ENCODE measurements at places on chromosomes 2 and 18.

DNA sequence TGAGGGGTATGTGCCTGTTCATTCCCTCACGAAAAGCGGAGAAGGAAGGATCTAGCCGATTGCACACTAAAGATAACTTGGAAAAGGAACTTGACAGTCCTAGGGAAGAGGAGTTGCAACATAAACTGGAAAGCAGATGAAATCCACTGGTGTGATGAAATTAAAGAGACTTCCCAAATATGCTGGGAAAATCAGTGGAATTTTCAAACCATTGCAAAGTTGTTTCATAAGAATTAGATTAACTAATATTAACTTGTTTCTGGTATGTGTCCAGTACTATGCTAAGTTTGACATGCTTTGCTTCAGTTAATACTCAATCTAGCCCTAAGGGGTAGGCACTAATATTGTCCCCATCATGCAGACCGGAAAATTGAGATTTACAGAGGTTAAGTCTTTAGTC, 222.7 kb downstream of the IKZF2 start:
- no peak for DNase-seq

- DNase-seq, result no peak
Observed at GRCh38 chr2:104433657-104434056, 420.3 kb upstream of the POU3F3 start.

- no peak for DNase-seq
Observed at GRCh38 chr2:62136956-62137830, 58.7 kb upstream of the B3GNT2 start.

- DNase-seq, result no peak
Observed at GRCh38 chr18:57190026-57190425, 43.1 kb downstream of the BOD1L2 start.

GRCh38 chr2:85853499-85854165, 35.2 kb downstream of the ST3GAL5 start:
- peak; percentile 70 for DNase-seq

DNA sequence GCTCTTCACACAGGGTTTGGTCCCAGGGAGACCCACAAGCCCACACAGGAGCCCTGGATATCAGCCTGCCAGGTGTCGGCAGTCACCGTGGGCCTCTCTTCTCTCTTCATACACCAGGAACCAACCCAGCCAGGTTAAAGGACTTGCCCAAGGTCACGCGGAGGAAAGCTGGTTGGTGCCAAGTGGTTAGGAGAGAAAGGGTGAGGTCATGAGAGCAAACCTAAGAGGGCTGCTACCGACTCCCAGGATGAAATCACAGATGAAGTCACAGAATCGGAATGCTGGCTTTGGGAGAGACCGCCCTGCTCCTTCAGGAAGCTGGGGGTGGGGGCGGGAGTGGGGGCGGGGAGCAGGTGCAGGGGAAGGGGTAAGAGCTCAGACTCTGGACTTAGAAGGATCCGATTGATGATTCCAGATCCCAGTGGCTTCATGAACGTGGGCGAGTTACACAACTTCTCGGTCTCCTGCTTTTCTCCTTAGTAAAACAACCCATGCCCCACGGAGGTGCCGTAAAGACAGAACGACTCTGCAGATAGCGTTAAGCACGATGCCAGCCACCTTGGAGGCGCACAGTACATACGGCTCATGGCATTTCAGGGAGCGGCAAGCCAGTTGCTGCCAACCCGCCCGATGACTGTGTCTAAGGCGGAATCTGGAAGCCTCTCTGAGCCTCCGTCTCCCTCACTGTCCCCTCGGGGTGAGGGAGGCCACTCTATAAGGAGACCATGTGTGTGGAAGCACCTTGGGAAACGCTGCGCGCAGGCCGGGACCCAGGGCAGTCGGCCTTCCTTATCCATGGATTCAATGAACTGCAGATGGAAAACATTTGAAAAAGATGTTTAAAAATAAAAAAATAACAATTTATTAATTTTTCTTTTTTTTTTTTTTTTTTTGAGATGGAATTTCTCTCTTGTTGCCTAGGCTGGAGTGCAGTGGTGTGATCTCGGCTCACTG, 23.0 kb upstream of the TAF1B start:
- DNase-seq, result no peak

All from GM12865 (cell line).